ENCODE measurements at places on chromosomes 6 and 20.

GRCh38 chr6:75613056-75613501 lies 11.4 kb downstream of the SENP6 start:
- DNase-seq: no peak

GRCh38 chr20:58835231-58835630 lies 15.5 kb downstream of the GNAS-AS1 start:
- no peak for DNase-seq

- no peak for DNase-seq
Measured at GRCh38 chr6:156396791-156397418, 380.3 kb upstream of the ARID1B start.

DNA sequence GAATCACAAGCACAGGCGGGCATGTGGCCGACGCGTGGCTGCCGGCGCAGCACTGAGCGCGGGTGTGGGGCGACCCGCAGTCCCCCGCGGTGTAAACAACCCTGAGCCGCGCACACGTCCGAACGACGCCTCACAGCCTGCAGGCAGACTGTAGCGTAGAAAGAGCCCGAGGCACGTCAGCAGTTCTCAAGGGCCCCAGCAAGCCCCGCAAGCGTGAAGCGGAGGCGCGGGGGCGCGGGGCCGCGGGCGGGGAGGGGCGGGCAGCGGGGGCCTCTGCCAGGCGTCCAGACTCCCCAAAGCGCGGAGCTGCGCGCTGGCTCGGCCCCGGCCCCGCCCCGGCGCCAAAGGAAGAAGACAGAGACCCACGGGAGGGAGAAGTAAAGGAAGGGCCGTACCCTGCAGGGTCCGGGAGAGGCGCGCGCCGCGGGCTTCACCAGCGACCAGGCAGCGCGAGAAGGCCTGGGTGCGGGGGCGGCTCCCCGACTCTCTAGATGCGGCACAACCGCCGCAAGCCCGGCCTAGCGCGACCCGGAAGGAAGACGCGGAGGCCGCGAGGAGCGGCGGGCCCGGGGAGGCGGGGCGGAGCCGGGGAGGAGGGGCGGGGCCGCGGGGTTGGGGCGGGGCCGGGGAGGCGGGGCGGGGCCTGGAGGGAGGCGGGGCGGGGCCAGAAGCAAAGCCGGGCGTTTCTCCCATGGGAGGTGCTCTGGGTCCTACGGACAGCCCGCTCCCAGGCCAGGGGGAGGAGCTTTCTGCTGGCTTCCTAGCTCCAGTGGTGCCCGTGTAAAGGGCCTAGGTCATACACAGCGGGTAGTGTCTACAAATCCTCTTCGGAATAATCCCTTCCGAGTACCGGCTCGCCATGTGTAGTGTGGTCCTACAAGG lies at the start of gene FBXL4:
Gene FBXL4, minus strand, starts transcription at position 536 of the 882 bp plus-strand sequence. CDS start 20,958 bp downstream, outside the sequence.
- peak; percentile 76 for DNase-seq

DNA sequence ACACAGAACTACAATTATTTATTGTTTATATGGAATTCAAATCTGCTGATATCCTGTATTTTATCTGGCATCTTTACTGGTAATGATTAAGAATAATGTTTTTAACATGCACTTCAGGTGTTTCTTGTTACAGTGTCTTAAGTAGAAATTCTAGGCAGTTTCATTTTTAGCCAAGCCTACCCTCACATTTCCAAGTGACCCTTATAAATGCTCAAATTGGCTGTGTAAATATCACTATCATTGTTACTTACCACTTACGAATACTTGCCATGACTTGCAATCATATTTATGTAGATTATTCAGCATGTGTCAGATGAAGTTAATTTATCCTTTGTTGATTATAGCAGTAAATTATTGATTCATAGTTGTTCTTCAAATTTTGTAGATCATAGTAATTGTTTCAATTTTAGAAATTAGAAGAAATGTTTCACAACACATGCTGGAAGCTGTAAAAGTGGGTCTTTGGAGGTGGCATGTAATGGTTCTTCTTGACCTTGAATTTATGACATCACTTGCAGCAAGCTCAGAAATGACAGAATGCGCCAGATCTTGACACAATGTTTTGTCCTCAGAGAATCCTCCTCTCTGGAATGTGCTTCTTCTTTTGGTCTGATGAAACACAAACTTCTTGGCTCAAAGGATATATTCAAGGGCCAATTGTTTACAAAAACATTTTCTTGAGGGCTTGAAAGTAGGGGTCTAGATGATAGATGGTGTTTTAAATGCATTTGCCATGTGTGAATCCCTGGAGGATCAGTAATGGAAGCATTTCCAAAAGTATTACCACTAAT lies 471.8 kb downstream of the COL12A1 start:
- DNase-seq: no peak

- DNase-seq: no peak
Measured at GRCh38 chr20:54063580-54063979, 6.8 kb downstream of the BCAS1 start.

All from CD4-positive, alpha-beta T cell treated with Interleukin-6 at 100 ng/mL for 8 hours (primary cell).